Mesothelial cell of epicardium (in vitro differentiated cells): ENCODE measurements at places on chromosomes 13 and 19.
A peak's percentile ranks its signal among the peaks of the same experiment; 100 is the strongest.

DNA sequence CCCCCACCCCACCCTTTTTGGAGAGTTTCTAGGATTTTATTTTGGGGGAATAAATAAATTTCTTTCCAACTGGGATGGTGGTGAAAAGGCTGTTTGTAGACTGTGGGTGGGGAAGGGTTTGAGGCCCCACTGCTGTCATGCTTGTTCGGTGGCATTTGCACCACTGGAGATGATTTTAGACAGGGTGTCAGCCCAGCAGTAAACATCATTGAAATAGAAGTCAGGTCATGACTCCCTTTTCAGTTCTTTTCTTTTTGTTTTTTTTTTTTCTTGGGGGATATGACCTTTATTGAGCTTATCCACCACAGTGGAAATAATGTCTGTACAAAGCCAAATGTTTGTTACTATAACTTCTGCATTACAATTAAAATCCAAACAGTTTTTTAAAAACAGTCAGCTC lies 14.1 kb downstream of the UBAC2 start:
- no peak for DNase-seq

DNA sequence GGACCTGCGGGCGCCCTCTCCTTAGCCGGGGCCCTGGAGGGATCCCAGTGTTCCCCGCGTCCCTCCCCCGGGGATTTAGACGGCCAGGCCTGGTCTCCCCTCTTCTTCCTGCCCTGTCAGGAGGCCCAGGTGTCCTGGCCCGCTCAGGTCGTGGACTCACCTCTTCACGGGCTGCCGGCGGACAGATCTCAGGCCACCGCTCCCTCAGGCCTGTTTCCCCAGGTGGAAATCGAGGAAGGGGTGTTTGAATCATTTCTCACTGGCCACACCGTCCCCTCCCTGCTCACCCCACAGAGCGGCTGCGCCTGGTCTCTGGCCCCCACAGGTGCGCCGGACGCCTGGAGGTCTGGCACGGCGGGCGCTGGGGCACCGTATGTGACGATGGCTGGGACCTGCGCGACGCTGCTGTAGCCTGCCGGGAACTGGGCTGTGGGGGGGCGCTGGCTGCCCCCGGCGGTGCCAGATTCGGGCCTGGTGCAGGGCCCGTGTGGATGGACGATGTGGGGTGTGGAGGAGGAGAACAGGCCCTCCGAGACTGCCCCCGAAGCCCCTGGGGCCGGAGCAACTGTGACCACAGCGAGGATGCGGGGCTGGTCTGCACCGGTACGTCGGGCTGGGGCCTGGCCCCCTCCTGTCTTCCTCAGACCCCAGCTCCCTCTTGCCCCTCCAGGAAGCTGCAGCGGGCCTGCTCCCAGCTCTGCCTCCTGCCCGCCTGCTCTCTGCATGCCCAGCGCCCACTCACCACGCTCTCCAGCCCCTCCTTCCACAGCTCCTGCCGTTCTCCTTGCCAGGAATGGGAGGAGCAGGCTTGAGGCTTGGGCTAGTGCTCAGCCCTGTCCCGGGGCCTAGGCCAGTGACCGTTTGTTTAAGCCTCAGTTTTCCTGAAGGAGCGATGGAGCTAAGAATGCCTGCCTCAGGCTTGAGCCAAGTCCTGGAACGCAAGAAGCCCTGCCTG lies 2.5 kb downstream of the SSC5D start:
- no peak for DNase-seq

DNA sequence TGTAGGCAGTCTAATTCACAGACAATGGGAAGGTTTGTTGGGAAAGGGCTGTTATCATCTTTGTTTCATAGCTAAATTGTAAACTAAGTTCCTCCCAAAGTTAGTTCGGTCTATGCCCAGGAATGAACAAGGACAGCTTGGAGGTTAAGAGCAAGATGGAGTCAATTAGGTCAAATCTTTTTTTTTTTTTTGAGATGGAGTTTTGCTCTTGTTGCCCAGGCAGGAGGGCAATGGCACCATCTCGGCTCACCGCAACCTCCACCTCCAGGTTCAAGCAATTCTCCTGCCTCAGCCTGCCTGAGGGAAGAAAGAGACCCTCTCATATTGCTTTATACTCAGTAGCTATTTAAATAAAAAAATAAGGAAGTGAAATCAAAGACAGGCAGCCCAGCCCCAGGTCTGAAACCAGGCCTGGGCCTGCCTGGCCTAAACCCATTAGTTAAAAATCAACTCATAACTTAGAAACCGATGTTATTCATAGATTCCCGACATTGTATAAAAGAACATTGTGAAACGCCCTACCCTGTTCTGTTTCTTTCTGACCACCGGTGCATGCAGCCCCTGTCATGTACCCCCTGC lies 297.4 kb upstream of the SGCG start:
- DNase-seq = no peak

DNA sequence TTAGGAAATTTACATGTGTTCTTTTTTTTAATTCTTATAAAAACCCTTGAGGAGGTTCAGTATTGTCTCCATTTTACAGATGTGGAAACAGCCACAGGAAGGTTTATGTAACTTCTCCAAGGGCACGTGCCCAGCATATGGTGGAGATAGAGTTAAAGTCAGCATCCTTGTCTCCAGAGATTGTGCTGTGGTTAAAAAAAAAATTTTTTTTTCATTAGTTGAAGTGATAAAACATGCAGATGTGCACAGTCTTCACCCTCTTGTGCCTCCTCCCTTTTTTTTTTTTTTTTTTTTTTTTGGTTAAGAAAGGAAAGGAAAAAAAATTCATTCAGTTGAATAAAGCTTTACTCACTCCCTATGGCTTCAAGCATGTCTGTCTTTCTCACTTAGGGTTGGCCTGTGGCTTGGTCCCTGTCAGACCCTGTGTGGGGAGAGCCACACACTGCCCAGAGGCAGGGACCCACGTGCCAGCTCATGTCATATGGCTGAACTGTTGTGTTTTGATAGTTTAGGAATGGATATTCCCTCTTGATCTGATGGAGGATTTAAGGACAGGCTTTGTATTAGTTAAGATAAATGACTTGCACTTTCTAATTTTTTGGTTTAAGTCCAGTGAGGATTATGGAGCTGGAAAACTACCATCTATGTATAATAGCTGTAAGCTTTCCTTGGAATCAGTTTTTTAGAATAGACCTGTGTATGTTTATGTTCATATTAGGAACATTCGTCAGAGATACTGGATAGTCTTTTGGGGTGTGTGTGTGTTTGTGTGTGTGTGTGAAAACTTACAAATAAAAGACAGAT lies 19.3 kb downstream of the RNASEH2B start:
- no peak for DNase-seq

DNA sequence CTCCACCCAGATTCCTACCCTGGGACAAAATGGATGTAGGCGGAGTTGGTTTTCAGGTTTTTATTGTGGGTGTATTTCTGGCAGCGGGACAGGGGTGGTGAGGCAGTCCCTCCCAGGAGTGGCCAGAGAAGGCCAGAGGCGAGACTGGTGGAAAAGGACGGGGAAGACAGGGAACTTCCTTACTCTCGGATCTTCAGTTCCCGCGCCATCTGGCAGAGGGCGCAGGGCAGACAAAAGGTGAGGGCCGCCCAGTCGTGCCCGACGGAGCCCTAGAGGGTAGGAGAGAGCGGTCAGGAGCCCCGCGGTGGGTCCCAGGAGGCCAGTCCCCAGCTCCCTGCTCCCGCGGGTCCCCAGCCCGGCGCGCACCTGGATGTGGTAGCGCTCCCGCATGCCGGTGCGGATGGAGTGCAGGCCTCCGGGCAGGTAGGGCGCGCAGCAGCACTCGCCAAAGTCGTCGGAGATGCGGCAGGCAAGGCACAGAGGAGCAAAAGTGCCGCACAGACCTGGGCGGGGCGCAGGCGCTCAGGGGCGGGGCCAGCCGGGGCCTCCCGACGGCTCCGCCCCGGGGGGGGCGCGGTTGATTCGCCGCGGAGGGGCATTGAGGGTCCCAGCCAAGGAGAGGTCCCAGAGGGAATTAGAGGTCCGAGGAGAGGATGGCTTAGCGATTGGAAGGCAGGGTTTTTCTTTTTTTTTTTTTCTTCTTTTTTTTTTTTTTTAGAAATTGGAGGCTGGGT lies 3.0 kb downstream of the CNFN start:
- peak; percentile 53 for DNase-seq

DNA sequence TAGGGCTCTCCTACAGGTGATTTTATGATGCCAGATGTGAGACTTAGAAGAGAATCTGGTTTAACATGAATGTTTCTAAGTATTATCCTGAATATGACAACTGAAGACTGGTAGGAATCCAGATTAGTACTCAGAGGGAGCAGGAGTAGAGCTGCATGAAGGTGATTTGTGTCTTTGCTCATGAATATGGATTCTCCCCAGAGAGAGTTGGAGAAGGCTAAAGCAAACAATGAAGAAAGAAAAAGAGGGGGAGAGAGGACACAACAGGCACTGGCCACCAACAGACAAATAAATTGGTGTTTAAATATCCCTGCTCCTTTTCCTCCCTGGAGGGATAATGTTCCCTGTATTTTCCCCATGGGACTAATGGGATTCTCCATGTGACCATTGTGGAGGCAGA lies 427.0 kb upstream of the KLF12 start:
- no peak for DNase-seq

GRCh38 chr19:49344505-49345423 lies 9.6 kb downstream of the CD37 start:
- no peak for DNase-seq

- no peak for DNase-seq
Measured at GRCh38 chr13:100330662-100331061, 241.8 kb downstream of the PCCA start.

- no peak for DNase-seq
Measured at GRCh38 chr13:23506071-23506806, 64.0 kb upstream of the TNFRSF19 start.

GRCh38 chr13:21930536-21930935 lies 259.7 kb downstream of the FGF9 start:
- DNase-seq = no peak

DNA sequence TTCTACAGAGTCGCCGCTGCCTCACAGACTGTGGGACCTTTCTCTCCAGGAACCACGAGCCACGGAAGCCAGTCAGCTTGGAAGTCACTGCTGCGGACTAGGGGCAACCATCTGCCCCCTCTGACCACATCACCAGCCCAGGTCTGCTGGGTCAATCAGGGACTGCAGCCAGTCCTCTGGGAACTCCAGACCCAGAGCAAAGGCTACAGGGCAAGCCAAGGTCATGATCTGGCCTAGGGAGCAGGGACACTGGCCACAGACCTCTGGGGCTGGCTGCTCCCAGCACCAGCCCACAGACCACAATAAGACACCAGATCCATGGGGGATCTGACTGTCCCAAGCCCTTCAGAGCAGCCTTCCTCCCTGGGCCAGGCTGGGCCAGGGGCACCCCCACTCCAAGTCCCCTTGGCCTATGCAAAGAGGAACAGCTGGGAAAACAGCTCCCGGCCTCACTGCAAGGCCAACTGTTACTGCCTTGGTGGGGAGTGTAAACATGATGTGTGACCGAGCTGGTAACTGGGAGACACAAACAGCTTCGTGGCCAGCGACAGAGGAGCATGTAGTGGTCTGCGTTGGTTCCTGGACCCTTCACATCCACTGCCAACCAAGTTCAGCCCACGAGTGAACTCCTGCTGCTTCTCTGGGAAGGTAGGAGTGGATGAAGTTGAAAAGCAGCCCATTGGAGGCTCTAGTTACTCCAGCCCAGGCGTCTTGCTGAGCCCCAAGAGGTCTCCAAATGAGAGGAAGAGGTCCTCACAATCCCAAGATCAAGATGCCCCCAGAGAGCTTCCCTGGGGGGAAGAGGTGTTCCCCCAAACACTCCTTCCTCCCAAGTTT lies 1.5 kb downstream of the AKT2 start:
- no peak for DNase-seq

GRCh38 chr19:5563008-5563431 lies 4.7 kb downstream of the TINCR start:
- DNase-seq = no peak

GRCh38 chr13:93517658-93518057 lies 291.1 kb downstream of the GPC6 start:
- no peak for DNase-seq
